ENCODE measurements at places on chromosomes 11 and 22.

DNA sequence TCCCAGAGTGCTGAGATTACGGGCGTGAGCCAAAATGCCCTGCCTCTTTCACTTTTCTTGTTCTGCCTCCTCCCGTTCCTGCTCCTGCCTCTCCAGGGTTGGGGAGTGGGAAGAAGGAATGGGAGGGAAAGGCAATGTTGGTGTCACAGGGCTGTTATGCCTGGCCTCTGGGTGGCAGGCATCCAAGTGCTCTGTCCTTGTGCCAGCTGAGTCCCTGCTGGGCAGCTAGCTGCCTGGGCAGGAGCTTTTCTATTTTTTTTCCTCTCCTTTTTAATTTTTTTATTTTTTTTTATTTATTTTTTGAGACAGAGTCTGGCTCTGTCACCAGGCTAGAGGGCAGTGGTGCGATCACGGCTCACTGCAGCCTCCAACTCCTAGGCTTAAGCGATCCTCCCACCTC, 4.1 kb upstream of the SAC3D1 start:
- no peak for DNase-seq

GRCh38 chr11:15591112-15591537, 476.4 kb downstream of the INSC start:
- no peak for DNase-seq

- DNase-seq = no peak
Measured at GRCh38 chr11:69899957-69900821, 81.0 kb upstream of the FGF3 start.

DNA sequence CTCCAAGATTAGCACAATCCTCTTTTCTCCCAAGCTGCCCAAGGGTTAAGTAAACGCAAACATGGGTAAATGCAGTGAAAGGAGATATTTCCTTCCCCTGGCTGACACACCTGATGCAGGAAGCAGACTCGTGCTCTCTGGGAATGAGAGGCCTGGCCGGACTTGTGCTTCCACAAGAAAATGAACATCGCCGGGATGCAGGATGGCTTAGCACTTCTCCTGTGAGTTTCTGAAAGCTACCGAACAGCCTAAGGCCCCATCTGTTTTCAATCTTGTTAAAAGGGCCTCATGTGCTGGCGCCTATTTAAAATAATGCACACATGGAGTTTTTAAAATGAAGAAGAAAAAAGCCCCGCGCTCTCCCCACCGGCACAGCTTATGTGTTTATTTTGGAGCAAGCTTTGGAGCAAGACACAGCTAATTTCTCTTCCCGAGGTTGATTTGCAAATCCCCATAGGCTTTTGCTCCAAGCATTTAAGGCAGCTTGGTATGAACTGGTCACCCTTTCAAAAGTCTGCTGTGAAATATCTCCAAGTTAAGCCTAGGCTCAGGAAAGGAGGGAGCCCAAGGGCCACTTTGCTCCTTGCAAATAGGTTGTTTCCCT, 100.9 kb downstream of the SYN3 start:
- no peak for DNase-seq

GRCh38 chr11:134819041-134819440, 407.0 kb upstream of the B3GAT1 start:
- no peak for DNase-seq

DNA sequence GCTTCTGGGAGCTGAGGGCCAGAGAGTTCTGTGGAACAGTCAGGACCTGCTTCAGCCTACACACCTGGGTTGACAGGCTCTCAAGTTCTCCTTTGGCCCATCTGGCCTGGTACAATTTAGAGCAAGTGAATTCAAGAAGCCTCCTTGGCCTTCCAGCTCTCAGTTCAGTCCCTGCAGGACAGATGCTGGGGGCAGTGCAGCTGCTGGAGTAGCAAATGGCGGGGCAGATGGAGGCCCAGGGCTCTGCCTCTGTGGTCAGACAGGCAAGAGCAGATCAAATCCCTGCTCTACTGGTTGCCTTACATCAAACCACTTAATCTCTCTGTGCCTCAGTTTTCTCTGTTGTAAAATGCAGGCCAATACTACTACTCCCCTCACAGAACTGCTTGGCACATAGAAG, 8.7 kb upstream of the KCNK7 start:
- DNase-seq = no peak

DNA sequence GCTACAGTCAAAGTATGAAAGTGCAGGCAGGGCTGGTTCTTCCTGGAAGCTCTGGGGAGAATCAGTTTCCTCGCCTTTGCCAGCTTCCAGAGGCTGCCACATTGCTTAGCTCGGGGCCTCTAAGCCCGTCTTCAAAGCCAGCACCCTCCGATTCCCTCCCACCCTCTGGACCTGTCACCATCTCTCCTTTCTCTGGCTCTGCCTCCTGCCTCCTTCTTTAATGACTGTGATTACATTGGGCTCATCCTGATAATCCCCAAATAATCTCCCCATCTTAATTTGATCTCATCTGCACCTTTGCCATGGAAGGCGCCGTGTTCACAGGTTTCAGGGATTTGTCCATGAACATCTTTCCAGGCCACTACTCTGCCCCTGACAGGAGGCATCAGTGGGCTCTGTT, 42.5 kb downstream of the MCM5 start:
- DNase-seq = no peak

DNA sequence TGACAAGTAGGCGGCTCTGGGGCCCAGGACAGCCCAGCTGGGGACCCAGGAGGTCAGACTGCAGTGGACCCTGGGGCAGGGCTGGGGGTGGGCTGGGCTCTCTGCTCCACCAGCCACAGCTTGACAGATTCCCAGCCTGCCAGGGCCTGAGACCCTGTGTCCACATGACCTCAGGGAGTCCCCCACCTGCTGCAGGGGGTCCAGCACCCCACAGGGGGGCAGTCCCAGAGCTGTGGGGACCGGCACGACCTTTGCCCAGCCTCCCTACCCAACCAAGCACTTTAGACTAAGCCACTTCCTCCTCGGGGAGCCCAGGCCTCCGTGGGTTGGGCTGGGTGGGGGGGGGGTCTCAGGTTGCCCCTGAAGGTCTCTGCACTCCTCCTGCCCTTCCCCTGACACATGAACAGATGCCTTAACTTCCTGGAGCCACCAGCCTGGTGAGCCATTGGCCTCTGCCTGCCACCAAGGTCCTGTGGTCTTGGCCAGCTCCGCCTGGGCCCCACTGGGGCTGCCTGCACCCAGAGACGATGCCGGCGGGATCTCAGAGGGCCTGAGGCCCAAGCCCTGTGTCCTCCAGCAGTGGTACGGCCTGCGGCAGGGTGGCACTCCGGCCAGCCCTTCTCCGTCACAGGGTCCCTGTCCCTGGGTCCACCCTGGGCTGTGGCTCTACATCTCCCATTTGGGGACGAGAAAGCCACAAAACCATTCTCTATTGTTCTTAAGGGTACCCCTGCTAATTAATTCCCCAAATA, 3.4 kb downstream of the CCDC188 start:
- no peak for DNase-seq

GRCh38 chr11:61921446-61921845, 4.1 kb upstream of the RAB3IL1 start:
- DNase-seq = no peak

DNA sequence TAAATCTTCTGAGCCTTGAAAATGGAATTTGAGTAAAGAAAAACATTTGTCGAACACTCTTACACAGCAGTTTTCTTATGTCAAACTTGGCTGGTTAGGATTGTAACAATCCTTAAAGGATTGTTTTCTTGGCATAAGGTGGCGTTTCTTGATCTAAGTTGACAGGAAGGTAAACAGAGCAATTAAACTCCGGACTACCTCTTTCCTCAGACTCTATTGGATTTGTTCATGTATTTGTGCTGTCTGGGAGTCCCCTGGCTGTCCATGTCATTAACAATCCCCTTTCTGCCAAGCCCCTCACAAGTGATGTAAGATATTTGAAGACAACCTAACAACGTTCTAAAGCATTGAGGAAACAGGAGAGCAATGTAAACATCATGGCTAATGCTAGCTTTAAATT, 222.5 kb upstream of the SNX19 start:
- DNase-seq = no peak

- no peak for DNase-seq
Measured at GRCh38 chr11:18748766-18749365, 22.9 kb upstream of the IGSF22 start.

- no peak for DNase-seq
Measured at GRCh38 chr11:77959434-77959833, 35.0 kb downstream of the INTS4 start.

GRCh38 chr11:69127081-69127850, 28.5 kb upstream of the SMIM38 start:
- no peak for DNase-seq
